Putamen (tissue), 1 donor: ENCODE measurements at places on chromosomes 12 and 14.
A peak's percentile ranks its signal among the peaks of the same experiment; 100 is the strongest.

- DNase-seq: no peak
Observed at GRCh38 chr12:76789335-76790050, 25.6 kb downstream of the ZDHHC17 start.

- no peak for DNase-seq
Observed at GRCh38 chr12:31629756-31630732, 29.4 kb upstream of the ETFBKMT start.

DNA sequence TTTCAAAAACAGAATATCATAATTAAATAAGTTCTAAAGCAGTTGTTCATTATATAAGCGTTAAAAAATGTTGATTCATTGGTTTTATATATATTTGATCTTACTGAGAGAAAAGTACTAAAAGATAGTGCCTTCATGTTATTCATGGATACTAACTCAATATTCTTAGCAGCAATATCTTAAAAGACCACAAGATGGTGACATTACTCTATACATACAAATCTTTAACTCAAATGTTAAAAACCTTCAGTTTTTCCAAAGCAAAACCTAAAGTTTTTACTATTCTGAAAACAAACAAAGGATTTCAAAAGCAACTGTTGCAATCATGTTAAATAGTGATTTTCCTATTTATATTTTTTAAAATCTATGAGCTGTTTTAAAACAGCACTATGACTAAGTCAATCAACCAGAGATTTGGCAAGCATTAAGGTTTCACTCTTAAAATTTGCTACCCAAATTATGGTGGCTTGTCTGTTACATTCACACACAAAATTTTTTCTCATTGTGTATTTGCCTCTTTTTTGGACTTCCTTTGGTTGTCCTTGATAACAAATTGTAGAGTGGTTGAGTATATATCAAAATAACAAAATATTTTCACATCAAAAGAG, 50.1 kb upstream of the RERGL start:
- DNase-seq: peak; percentile 8

GRCh38 chr14:62776300-62776699, 269.0 kb downstream of the KCNH5 start:
- DNase-seq: no peak

DNA sequence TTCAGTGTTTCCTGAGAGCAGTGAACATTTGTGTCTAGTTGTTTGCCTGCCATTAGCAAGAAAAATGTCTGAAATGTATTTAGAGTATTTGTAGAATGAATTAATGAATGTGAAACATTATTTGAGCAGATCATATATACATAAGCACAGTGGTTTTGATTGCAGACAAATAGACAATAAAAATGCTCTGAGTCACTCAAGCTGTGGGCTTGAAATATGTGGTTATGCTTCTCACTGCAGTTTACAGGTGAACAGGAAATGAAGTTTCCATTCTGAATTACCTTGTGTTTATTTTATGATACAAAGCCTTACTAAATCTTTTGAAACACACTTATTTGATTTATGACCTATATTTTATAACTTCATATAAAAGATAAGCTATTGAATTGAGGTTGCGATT, 827.7 kb downstream of the TMTC2 start:
- no peak for DNase-seq

DNA sequence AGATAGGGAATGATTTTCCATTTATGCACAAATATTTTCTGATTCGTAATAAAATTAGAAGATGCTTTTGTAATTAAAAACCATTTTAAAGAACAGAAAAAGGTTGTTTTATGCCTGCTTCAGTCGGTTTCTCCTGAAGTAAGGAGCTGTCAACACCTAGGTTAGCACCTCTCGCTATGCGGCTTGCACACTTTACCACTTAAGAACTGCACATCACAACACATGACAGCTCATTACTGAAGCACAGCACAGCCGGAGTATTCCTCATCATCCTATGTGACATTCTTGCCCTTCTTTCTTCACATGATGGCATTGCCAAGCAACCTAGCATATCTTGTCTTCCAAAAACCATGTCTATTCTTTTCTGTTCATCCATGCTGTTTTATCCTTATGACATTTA, 5.4 kb upstream of the WIF1 start:
- no peak for DNase-seq

DNA sequence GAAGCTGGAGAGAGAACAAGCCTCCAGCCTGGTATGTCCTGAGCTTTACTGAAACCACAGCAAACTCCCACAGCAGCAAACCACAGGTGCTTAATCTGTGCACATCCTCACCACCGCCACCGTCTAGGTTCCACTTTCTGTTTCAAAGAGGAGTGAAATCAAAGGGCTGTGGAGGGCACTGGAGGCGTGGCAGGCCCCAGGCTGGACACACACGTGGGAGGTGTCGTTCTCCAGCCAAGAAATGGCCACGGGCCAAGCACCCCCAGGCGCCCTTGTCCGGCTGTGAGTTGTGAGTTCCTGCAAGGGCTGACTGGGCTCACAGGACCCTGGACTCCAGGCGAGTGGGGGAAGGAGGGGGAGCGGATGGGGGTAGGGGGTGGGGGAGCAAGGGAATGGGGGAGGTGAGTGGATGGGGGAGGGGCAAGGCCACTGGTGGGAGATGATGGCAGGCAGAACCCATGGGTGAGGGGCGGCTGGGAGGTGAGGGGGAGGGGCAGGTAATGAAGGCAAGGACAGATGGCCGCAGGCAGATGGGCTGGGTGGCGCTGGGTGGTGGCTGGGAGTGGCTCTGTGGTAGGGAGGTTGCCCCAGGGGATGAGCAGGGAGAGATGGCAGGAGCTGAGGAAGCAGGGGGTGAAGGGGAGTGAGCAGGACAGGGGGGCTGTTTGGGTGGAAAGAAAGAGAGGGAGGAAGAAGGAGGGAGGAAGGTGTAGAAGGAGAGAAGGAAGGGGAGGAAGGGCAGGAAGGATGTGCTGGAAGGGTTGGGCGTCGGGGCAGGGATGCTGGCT, 86.7 kb downstream of the NCOR2 start:
- DNase-seq: no peak

- no peak for DNase-seq
Observed at GRCh38 chr12:132491138-132491663, 1.2 kb downstream of the FBRSL1 start.

GRCh38 chr12:78036874-78037273, 206.2 kb downstream of the NAV3 start:
- DNase-seq: no peak

GRCh38 chr14:54931101-54931500, 28.5 kb upstream of the GCH1 start:
- no peak for DNase-seq

DNA sequence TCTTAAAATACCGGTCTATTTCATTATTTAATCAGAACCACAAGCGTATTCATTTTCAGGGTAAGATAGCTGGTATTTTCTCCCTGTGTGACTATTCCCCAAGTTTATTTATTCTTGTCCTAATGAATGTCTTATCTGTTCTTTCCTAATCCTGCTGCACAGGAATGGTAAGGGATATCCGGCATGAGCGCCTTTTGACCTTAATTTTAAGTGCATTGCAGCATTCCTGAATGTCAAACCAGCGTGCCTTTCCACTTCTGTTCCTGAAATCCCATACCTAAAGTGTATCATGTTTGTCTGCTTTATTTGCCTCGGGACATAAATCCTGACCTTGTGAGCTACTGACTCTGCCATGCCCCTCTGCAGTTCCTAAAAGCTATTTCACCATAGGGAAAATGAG, 1713.2 kb upstream of the FLRT2 start:
- DNase-seq: no peak

DNA sequence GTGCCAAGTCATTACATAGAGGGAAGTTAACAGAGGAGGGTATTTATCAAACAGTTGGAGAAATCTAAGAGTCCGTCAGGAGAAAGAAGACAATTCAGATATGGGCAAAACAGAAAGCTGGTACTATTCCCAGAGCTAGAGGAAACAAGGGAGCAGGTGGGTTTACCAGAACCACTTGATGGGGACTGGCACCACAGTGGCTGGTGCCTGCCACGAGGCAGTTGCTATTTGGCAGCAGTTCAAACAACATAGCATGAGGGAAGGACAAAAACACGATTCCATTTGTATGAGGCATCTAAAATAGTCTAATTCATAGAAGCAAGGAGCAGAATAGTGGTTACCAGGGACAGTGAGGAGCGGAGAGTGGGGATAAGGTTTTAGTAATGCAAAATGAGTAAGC, 24.6 kb upstream of the KLRD1 start:
- DNase-seq: no peak

DNA sequence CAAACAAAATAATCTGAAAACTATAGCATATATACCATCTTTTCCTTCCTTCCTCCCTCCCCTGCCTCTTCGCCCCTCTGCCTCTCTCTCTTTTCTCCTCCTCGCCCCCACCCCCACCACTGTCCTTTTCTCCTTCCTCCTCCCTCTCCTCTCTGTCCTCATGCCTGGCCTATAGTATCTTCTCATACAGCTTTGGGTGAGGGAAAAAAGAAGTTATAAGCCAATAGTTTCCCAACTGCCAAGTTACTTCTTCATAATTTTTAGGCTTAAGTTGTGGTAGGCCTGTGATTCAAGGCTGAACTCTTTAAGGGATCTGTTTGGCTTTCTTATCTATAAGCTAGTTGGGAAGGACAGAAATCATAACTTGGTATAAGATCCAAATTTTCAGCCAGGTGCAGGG, 9.1 kb downstream of the TMED10 start:
- DNase-seq: no peak

DNA sequence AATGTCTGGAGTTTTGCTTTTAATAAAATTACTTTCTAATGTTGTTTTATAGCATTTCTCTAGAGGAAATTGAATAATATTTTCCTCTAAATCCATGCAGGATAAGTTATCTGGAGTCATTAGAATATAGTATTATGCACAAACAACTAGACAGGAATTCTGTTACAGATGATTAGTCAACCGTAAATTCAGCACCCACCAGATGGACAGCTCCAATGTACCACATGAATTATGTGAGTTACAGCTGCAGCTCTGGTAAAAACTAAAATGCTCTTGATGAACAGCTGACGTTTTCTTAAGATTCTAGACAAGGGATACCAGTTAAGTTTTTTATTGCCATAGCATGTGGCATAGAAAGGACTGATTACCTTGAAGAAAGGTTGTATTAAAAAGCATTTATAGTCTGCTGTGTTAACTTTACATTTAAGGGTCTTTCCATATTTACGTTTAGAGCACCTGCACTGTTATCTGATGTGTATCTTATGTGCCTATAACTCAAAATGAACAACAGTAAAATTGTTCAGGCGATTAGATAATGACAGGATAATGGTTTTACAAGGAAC, 321.4 kb upstream of the LRFN5 start:
- no peak for DNase-seq

GRCh38 chr12:72269491-72269890, 2.7 kb upstream of the TRHDE start:
- no peak for DNase-seq

DNA sequence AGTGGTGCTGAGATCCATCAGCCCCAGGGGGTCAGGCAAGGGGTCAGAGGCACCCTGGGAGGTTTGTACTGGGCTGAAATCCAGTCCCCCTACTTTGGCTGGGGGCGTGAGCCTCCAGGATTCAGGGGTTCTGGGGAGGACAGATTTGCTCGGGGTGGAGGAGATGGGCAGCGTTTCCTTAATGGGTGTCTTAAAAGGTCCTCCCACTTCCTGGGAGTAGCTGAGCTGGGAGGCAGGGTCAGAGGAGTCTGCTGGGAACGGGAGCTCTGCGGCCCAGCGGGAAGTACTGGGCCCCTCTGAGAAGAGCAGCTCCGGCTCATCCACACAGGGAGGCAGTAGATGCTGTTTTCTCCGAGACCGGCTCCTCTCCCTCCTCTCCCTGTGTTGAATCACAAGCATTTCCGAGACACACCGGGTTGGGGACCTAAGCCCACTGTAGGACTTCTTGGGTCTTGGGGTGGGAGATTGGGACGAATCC, 2.1 kb upstream of the TEX52 start:
- no peak for DNase-seq

- no peak for DNase-seq
Observed at GRCh38 chr12:94312378-94312777, 147.3 kb downstream of the CEP83 start.
